ENCODE measurements at places on chromosomes 2 and 18.

DNA sequence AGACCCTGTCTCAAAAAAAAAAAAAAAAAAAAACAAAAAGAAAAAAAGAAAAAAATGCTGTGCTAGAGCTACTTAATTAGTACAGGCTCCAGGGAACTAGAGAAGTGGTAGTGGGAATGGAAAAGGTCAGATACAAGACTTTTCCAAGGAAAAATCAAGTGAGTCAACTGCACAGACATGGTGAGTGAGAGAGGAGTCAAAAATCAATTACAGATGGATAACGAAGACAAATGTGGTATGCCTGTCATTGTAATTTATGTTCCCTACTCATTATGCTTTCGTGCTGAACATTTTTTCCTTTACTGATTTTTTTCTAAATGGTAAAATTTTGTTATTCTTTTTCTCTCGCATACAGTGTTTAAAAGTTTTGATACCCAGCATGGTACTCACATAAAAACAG is 111.5 kb downstream of the MDH1 start:
- H3K36me3 ChIP-seq: no peaks in the 10 kb centered on the region
- peaks cover 3% of the 10 kb centered on the region for H3K27me3 ChIP-seq
- H3K4me3 ChIP-seq: no peak overlapping the region
- no peaks in the 10 kb centered on the region for H3K4me1 ChIP-seq
- DNase-seq: no peak
- no peak overlapping the region for H3K27ac ChIP-seq

- no peak overlapping the region for H3K27ac ChIP-seq
- no peak for DNase-seq
- H3K36me3 ChIP-seq: no peaks in the 10 kb centered on the region
- H3K4me3 ChIP-seq: no peak overlapping the region
- no peaks in the 10 kb centered on the region for H3K27me3 ChIP-seq
Measured at GRCh38 chr2:212318636-212319035, 220.0 kb downstream of the ERBB4 start.

DNA sequence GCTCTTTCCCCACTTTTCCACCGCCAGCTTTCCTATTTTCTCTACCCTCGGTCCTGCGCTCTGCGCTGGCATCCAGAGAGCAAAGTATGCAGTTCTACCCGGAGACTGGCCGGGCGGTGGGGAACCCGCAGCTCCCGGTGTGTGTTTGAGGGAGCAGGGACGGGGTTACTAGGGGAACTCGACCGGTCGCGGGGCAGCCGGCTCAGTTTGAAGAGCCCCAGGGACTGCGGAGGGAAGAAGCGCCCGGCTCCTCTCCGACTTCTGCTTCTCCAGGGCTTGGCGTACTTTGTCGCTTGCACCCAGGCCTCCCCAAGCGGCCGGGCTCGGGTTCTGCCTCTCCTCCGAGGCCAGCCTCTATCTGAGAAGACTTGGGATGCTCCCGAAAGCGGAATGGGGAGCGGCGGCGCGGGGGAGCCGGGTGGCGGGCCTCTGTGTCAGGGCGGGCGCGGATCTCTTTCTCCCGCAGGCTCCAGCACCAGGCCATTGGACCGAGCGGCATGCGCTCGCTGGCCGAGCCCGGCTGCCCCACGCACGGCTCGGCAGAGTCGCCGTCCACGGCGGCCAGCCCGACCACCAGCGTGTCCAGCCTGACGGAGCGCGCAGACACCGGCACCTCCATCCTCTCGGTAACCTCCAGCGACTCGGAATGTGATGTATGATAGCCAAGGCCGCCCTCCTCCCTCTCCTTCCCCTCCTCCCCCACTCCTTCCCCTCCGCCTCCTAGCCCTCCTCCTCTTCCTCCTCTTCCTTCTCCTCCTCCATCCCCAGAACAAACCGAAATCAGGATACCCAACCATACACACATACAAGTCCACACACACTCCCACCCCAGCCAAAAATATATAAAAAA is 2.8 kb downstream of the SIX3 start:
- H3K4me3 ChIP-seq: peak overlapping the region; percentile 28
- peaks cover 9% of the 10 kb centered on the region for H3K36me3 ChIP-seq
- H3K4me1 ChIP-seq: peaks cover 25% of the 10 kb centered on the region
- DNase-seq: no peak

DNA sequence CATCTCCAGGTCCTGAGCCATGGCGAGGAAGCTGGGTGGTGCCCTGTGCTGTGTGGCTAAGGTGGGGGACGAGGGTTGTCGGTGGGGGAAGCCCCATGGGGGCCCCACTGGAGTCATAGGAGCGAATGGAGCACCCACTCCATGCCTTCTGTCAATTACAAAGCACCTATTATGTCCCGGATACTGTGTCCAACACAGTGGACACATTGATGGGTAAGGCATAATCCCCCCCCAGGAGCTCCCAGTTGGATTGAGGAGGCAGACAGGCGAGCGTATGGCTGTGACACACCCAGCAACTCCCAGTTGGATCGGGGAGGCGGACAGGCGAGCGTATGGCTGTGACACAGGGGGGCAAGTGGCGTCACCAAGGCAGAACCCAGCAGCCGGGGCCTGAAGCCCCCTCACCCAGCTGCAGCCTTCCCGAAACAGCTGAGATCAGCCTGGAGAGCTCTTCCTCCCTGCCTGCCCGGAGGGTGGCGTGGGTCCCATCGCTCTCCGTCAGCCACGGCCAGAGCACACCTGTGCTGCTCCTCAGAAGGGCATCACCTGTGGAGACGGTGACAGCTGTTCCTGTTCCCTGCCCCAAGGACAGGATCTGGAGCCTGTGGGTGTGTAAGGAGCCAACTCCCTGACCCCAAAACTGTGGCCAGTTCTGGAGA is 69.6 kb downstream of the HPCAL1 start:
- no peak for DNase-seq
- H3K27me3 ChIP-seq: no peaks in the 10 kb centered on the region
- H3K4me1 ChIP-seq: peaks cover 16% of the 10 kb centered on the region
- no peak overlapping the region for H3K4me3 ChIP-seq
- H3K27ac ChIP-seq: no peak overlapping the region

- no peaks in the 10 kb centered on the region for H3K4me1 ChIP-seq
- H3K4me3 ChIP-seq: no peak overlapping the region
- H3K27ac ChIP-seq: no peak overlapping the region
- H3K36me3 ChIP-seq: no peaks in the 10 kb centered on the region
- DNase-seq: no peak
- H3K27me3 ChIP-seq: peaks cover 2% of the 10 kb centered on the region
Measured at GRCh38 chr2:100013892-100014677, 128.3 kb downstream of the AFF3 start.

GRCh38 chr2:169173876-169174275 is 104.5 kb downstream of the DHRS9 start:
- no peak overlapping the region for H3K4me3 ChIP-seq
- no peak overlapping the region for H3K27ac ChIP-seq
- H3K4me1 ChIP-seq: no peaks in the 10 kb centered on the region
- H3K36me3 ChIP-seq: no peaks in the 10 kb centered on the region
- no peak for DNase-seq

- H3K27me3 ChIP-seq: peaks cover 4% of the 10 kb centered on the region
- no peaks in the 10 kb centered on the region for H3K36me3 ChIP-seq
- H3K4me1 ChIP-seq: peaks cover 46% of the 10 kb centered on the region
- peak; percentile 65 for DNase-seq
- peak overlapping the region; percentile 74 for H3K4me3 ChIP-seq
Measured at GRCh38 chr2:96924775-96925747, 55.2 kb upstream of the SEMA4C start.

GRCh38 chr2:68413466-68413865 is 48.4 kb downstream of the PLEK start:
- peaks cover 8% of the 10 kb centered on the region for H3K27me3 ChIP-seq
- no peak overlapping the region for H3K27ac ChIP-seq
- peaks cover 23% of the 10 kb centered on the region for H3K4me1 ChIP-seq
- DNase-seq: no peak
- H3K36me3 ChIP-seq: no peaks in the 10 kb centered on the region
- no peak overlapping the region for H3K4me3 ChIP-seq

GRCh38 chr2:69830045-69830905 is 815 bp downstream of the GMCL1 start:
- peak overlapping the region; percentile 96 for H3K27ac ChIP-seq
- no peaks in the 10 kb centered on the region for H3K27me3 ChIP-seq
- H3K36me3 ChIP-seq: peaks cover 34% of the 10 kb centered on the region
- peak overlapping the region; percentile 82 for H3K4me3 ChIP-seq

GRCh38 chr2:105143467-105144151 is 97.9 kb upstream of the GPR45 start:
- H3K27ac ChIP-seq: no peak overlapping the region
- H3K36me3 ChIP-seq: no peaks in the 10 kb centered on the region
- H3K4me1 ChIP-seq: peaks cover 9% of the 10 kb centered on the region

DNA sequence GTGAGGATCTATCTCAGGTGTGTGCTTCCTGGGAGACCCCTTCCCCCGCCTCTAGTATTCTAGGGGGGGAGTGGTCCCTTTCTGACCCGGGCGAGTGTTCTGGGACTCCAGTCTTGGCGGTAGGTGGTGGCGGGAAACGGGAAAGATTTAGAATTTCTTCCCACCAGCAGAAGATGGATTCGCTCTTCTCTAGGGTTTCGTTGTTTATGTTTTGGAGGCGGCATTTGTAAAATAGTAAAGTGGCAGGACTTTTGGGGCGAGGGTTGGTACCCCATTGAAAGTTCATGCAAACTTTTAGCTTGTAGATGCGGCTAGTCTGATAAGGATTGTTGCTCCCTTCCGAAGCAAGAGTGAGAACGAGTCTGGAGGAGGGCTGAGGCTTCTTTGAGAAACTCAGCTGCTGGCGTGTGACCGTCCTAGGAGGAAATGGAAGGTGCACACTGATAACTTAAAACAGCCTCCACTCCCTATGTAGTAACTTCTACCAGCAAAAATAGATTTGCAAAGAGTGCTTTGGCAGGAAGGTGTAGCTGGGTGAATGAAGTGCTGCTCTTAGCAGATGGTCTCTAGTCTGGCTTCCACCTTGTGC is 412 bp downstream of the GPD2 start:
- peaks cover 17% of the 10 kb centered on the region for H3K36me3 ChIP-seq
- H3K4me3 ChIP-seq: peak overlapping the region; percentile 88
- peak overlapping the region; percentile 88 for H3K27ac ChIP-seq
- peaks cover 30% of the 10 kb centered on the region for H3K4me1 ChIP-seq
- DNase-seq: peak; percentile 44

GRCh38 chr2:231677632-231678104 is 30.7 kb upstream of the PTMA start:
- DNase-seq: peak; percentile 91
- peaks cover 24% of the 10 kb centered on the region for H3K4me1 ChIP-seq
- H3K4me3 ChIP-seq: no peak overlapping the region
- H3K27me3 ChIP-seq: peaks cover 12% of the 10 kb centered on the region
- H3K27ac ChIP-seq: no peak overlapping the region

GRCh38 chr2:96325884-96326255 is 753 bp downstream of the ITPRIPL1 start:
- peak overlapping the region; percentile 83 for H3K27ac ChIP-seq
- peaks cover 48% of the 10 kb centered on the region for H3K36me3 ChIP-seq
- peak overlapping the region; percentile 86 for H3K4me3 ChIP-seq
- peaks cover 60% of the 10 kb centered on the region for H3K4me1 ChIP-seq
- DNase-seq: peak; percentile 74

DNA sequence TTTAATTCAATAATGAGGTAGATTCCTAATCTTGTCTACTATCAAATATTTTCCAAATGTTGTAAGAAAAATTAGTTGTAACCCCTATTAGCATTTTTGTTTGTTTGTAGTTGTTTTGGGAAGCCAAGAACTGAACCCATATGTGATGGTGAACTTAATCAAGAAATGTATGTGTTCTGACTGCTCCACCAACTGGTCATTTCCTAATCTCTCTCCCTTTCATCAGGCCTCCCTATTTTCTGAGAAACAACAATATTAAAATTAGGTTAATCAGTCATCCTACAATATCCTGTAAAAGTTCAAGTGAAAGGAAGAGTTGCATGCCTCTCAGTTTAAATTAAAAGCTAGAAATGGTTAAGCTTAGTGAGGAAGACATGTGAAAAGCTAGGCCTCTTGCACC is 504.0 kb downstream of the EPHA4 start:
- no peaks in the 10 kb centered on the region for H3K27me3 ChIP-seq
- no peak for DNase-seq

DNA sequence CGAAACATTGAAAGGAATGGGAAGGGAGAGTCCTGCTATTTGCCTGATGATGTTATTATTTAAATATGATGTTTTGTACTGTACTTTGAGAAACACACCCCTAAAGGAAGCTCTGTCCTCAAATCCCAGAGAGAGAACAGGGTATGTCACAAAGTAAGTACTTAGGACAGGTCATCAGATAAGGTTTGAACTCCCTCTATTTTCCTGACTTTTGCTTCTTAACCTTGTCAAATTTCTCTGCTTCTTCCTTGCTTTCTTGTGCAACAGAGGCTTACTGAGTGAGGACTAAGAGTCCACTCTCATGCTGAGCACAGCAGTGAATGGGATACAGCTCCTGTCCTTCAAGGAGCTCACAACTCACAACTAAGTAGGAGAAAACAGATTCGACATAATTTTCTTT is 3.7 kb downstream of the DGUOK start:
- H3K36me3 ChIP-seq: peaks cover 57% of the 10 kb centered on the region
- H3K4me3 ChIP-seq: no peak overlapping the region
- no peaks in the 10 kb centered on the region for H3K27me3 ChIP-seq
- DNase-seq: no peak
- H3K27ac ChIP-seq: no peak overlapping the region

DNA sequence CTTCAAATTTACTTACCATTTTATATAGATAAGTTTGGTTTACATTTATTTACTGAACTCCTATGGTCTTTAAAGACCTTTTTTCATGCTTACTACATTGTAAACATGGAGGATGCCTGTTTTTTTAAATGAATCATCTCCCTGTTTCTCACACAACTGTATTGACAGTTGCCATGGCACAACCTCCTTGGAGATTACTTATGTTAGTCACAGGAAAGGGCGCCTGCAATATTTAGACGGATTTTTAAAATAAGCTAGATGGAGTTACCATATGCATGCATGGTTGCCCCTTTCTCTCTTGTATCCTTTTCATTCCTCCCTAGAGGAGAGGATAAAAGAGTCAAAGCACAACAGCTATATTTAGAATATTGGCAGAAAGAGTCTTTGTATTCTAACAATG is 34.8 kb upstream of the CCDC102B start:
- H3K4me1 ChIP-seq: no peaks in the 10 kb centered on the region
- no peaks in the 10 kb centered on the region for H3K36me3 ChIP-seq
- no peak for DNase-seq
- H3K4me3 ChIP-seq: no peak overlapping the region
- H3K27me3 ChIP-seq: no peaks in the 10 kb centered on the region

Measured in activated CD8-positive, alpha-beta T cell treated with anti-CD3 and anti-CD28 coated beads, Interleukin-2, amount 10 ng/mL, durations not matched to agents 7 days and 5 days (primary cell).